ENCODE measurements at places on chromosomes 13 and 19. TPM values are rescaled to one million over a fixed set of nuclear protein-coding genes. Genes with fewer than 3 reads are reported as not detected.

The FCER2 gene
- 20.5 TPM for total RNA-seq

- DNase-seq = no peak
Observed at GRCh38 chr13:111920932-111921705, 145.8 kb upstream of the SOX1 start.

The PNKP gene
- total RNA-seq = 120 TPM

GRCh38 chr13:106133025-106133424 is 402.4 kb downstream of the EFNB2 start:
- DNase-seq = no peak

- no peak for DNase-seq
Observed at GRCh38 chr13:77267362-77267761, 59.5 kb downstream of the MYCBP2 start.

DNA sequence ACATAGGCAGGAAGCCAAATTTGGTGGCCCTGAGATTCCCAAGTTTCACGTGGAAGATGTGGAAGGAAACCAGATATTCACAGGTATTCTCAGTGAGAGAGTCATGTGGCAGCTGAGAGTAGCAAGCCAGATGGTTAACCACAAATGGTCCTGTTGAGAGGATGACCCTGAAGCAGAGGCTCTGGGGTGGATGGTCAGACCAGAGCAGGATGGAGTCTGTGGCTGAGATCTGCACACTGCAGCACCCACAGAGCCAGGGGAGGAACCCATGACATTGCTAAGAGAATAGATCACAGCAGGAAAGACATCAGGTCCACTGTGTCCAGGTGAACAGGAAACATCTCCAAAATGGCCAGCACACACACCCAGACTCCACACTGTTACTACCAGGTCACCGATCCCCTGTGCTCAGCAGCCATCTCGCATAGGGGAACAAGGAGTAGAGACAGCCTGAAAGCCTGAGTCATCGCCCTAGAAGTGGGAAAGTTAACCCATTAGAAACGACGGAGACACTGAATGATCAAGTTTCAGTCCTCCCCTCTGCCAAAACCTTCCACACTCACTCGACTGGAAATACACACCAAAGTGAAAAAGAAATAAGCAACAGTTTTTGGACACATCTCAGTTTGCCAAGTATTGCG is 160.0 kb downstream of the RBM26 start:
- no peak for DNase-seq

The ACER1 gene
- 0.22 TPM for total RNA-seq

The VSTM1 gene
- not detected for total RNA-seq

- no peak for DNase-seq
Observed at GRCh38 chr13:110216398-110217041, 90.4 kb downstream of the COL4A1 start.

The PDX1 gene
- not detected for total RNA-seq

- peak; percentile 52 for DNase-seq
Observed at GRCh38 chr13:40187841-40188591, 478.4 kb downstream of the FOXO1 start.

GRCh38 chr13:98471934-98472333 is 105.0 kb downstream of the STK24 start:
- no peak for DNase-seq

The WTIP gene
- total RNA-seq = 0.63 TPM

DNA sequence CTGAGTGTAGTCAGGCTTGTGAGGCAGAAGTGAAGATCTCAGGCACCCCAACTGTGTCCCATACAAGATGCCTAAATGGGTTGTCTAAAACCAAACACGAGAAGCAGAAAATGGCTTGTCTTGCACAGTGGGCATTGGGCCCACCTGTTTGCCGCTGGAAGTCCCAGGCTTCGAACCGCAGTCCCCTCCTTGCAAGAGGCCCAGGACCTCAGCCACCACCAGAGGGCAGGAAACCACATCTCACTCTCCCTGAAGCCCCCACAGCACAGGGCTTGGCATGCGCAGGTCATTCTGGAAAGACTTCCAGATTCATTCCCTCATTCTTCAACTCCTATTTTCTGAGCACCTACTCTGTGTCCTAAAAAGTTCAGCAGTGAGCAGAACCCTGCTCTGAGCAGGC is 973.7 kb downstream of the UQCRFS1 start:
- no peak for DNase-seq

DNA sequence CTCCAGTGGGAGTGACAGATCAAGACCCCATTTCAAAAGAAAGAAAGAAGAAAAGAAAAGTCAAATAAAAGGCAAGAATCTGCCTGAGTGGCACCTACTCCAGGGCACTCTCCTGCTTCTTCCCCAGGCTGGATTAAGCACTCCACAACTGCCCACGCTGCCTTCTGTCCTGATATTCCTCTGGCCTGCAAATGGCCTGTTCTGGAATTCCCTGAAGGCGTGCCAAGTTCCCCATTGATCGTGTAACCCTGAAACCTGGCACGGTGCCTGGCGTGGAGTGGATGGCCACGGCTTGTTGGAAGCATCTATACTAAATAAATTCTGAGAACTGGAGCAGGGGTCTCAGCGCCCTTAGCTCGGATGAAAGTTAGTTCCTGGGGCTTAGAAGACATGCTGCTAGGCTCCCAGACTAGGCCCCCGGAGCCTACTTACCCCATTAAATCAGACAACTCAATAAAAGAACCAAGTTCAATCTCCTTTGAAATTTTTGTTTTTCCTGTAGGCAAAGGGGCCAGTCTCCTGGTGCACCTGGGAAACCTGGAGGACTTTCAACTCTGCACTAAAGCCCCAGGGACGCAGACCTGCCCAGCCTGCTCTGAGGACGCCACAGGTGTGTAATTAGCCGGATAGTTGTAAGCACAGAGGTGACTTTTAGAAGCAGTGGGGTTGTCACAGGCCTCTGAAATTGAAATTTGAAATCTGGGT is 21.9 kb downstream of the ANKRD27 start:
- DNase-seq = no peak

The AP1M2 gene
- not detected for total RNA-seq

The DENND1C gene
- 50.9 TPM for total RNA-seq

DNA sequence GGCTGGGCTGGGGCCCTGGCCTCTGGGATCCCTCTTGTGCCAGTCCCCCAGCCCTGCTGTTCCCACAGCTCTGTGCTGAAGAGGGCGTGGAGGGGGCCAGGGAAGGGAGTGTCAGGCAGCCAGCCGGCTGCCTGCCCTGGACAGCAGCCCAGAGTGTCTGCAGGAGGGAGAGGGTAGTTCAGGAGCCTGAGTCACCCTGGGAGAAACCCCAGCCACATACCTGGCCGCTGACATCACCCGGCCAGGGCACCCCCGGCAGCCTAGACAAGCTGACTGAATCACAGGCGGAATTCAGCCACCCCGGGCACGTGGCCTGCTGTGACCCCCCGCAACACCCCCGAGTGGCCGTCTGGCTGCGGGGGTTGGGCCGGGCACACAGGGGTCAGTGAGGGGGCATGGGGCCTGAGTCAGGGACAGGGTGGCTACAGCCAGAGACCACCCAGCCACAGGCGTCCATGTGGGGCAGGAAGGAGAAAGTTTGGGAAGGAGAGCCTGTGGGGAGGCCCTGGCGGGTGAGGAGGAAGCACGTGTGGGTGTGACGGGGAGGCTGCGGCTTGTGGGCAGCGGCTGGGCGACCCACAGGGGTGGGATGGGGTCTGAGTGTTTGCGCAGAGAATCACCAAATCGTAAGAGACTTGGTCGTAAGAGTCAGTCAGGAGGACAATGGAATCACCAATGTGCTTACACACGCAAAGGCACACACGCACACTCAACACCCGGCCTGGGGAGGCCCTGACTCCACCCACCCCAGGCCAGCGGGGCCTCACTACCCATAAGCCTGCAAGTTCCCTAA is 11.9 kb upstream of the FOSB start:
- peak; percentile 62 for DNase-seq

DNA sequence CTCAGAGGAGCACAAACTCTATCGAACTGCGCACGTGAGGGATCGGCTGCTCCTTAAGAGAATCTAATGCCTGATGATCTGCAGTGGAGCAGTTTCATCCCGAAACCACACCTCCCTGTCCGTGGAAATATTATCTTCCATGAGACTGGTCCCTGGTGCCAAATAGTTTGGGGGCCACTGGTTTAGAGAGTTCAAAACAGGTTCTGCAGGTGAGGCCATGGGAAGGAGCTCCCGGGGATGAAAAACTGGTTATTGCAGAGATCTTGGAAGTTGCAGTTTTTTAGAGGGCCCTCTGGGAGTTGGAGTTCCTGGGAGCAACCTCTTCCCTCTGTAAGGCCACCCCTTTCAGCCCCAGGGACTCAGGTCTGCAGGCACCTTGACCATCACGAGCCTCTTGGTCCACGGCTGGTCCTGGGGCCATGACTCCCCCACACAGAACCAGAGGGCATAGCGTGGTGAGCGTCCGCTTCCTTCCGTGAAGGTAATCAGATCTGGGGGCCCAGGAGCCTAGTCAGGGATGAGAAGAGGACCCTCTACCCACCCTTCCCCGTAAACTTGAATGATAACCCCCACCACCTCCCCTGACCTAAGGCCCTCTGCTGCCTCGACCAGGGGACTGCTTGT is 5.2 kb downstream of the IRF3 start:
- no peak for DNase-seq

DNA sequence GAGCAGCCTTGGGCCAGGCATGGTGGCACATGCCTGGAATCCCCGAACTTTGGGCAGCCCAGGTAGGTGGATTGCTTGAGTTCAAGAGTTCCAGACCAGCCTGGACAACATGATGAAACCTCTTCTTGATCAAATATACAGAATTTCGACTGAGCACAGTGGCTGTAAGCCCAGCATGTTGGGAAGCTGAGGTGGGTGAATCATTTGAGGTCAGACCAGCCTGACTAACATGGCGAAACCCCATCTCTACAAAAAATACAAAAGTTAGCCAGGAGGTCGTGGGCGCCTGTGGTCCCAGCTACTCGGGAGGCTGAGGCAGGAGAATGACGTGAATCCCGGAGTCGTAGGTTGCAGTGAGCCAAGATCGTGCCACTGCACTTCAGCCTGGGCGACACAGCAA is 8.0 kb upstream of the NLRP7 start:
- no peak for DNase-seq

The COL4A1 gene
- total RNA-seq = 0.42 TPM

DNA sequence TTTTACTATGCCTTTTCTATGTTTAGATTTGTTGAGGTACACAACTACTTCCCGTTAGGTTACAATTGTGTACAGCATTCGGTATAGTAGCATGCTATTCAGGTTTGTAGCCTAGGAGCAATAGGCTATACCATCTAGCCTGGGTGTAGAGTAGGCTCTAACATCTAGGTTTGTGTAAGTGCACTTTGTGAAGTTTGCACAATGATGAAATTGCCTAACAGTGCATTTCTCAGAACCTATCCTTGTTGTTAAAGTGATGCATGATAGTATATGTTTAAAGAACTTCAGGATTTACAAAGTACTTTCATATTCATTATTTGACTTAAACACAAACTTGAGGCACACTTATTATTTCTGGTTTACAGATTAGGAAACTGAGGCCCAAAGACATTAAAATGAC is 11.5 kb upstream of the SERPINE3 start:
- no peak for DNase-seq

GRCh38 chr19:21362291-21362690 is 3.5 kb downstream of the ZNF738 start:
- no peak for DNase-seq

GRCh38 chr19:13823256-13823655 is 28.0 kb downstream of the ZSWIM4 start:
- no peak for DNase-seq

DNA sequence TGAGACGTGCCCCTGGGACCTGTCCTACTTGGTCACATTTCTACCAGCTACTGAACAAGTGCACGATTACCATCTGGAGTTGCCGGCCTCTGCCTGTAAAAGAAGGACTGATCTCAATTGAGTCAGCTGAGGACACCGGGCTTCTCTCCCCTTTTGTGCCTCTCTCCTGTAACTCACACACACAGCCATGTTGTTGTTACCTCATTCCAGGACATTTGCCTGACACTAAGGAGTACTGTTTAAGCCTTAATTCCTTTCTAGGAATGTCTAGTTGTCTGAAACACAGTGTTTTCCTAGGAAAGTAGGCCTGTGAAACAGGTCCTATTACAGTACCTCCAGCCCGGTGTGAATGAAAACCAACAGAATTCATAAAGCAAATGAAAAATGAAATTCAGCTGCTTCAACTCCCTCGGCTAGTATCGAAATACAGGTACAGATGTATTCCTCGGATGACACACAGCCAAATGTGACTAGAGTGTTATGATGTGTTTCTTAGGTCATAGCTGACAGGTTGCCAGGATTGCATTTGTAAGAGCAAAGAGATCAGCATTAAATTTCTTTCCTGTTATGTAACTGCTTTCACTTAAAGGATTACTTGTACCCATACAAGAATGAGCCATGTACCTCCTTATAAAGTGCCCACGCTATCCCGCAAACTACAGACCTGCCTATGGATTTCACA is 152.0 kb upstream of the IRS2 start:
- no peak for DNase-seq

DNA sequence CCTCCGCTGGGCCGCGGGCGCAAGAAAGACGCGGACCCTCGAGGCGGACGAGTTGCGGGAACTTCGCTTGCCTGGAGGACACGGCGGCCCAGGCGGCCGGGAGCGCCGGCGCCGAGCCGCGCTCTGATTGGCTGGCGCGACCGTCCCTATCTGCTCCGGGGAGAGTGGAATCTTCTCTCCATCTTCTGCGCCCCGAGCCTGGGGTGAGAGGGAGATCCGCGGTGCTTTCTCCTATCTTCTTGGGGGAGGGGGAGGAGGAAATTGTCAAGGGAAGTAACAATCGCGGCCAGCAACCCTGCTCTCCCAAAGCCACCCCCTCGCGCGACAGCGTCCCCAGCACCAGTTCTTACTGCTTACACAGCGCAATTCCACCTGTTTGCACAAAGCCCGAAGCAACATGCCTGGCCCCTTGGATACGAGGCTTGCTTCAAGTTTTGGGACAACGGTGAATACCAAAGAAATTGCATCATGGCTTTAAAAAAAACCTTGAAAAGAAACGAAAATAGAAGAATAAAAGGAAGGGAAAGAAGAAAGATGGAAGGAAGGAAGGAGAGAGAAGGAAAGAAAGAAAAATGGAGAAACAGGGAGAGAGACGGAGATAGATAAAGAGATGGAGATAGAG is 4.8 kb downstream of the SOX21 start:
- no peak for DNase-seq

The CABP5 gene
- not detected for total RNA-seq

DNA sequence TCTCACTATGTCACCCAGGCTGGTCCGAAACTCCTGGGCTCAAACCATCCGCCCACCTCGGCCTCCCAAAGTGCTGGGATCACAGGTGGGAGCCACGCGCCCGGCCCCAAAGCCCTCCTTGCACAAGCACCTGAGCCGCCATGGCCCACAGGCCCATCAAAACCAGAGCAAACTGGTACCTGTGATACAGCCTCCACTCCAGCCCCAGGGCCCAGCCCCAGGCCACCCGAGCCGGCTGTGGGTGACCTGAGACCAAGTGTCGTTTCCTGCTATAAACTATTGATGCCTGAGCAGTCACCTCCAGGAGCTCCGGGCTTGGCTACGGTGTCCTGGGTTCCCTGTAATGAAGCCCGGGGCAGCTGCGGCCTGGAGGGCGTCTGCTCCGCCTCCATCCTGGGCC is 9.7 kb upstream of the PTBP1 start:
- DNase-seq = no peak

Measured in activated T-cell treated with anti-CD3 and anti-CD28 coated beads, Interleukin-2, amount 50 U/mL, for 4 hours (primary cell).